ENCODE measurements at places on chromosomes 2 and 18.

- DNase-seq = no peak
Observed at GRCh38 chr2:170029551-170029950, 148.4 kb upstream of the MYO3B start.

GRCh38 chr2:113977660-113978523, 88.0 kb downstream of the ACTR3 start:
- no peak for DNase-seq

- no peak for DNase-seq
Observed at GRCh38 chr18:73697353-73697752, 450.3 kb downstream of the FBXO15 start.

DNA sequence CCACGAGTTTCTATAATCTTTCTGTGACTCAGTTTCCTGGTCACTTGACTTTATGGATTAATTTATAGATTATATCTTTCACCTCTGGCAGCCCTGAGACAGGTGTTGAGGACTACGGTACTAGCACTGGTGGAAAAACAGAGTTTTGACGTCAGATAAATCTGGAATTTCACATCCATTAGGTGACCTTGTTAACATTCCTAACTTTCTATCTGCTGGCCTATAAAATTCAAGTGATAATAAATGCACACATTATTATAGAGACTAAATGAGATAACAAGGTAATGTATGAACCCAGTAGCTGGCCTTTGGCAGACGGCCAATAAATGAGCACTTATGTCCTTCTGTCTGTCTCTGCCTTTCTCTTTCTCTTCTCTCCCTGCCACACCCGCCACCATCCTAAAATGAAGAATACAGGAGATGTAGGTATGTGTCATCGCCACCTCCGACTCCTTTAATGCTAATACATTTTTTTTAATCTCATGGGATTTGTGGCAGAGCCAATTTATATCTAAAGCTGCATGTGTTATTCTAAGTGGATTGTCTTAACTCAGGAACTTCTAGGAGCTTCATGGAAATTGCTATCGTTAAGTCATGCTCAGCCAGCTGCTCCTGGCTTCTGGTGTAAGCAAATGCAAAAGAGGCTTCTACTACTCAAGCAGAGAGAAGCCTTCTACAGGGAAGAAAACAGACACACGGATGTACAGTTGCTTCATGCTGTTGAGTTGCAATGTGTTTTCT, 2.3 kb downstream of the TM4SF20 start:
- DNase-seq = no peak

DNA sequence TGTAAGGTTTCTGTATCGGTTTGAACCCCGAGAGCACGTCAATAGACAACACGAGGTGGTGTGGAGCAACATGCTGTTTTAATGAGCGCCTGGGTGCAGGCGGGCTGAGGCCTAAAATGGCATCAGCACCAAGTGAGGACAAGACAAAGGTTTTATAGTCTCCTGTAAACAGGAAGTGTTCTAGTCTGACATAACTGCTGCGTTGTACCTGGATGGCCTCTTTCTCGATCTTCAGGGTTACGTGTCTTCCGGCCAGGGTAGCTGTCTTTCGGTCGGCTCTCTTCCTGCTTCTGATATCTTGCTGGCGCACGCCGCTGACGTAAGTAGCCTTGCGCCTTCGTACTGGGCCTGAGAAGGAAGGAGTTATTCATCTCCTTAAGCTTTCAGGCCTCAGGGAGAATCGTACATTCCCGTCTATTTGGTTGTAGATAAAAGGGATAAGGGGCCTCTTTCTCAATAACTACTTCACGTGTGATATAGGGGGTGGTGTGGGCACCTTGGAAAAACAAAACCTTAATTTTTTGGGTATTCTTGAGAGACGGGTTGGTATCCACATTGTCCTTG, 53.5 kb downstream of the KYNU start:
- no peak for DNase-seq

- no peak for DNase-seq
Observed at GRCh38 chr2:923832-924601, 26.6 kb upstream of the SNTG2 start.

GRCh38 chr2:14358339-14358738, 274.2 kb upstream of the LRATD1 start:
- DNase-seq = no peak

DNA sequence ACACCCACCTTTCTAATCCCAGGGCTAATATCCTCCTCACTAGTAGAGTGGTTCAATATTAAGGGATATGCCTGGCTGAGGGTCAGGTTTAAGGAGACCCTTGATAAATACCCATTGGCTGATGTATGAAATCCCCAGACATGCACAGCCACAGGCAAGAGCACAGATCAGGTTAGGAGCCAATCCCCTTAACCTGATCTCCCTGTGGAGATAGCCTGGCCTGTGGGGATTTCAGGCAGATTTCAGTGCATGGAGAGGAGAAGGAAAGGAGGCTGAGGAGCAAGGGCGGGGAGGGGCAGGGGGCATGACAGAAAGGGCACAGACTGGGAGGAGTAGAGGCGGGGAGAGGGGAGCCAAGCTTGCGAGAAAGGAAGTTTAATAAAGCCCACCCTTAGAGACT, 129.0 kb downstream of the LOXHD1 start:
- DNase-seq = no peak

- DNase-seq = no peak
Observed at GRCh38 chr2:64738026-64738425, 84.3 kb upstream of the SERTAD2 start.

DNA sequence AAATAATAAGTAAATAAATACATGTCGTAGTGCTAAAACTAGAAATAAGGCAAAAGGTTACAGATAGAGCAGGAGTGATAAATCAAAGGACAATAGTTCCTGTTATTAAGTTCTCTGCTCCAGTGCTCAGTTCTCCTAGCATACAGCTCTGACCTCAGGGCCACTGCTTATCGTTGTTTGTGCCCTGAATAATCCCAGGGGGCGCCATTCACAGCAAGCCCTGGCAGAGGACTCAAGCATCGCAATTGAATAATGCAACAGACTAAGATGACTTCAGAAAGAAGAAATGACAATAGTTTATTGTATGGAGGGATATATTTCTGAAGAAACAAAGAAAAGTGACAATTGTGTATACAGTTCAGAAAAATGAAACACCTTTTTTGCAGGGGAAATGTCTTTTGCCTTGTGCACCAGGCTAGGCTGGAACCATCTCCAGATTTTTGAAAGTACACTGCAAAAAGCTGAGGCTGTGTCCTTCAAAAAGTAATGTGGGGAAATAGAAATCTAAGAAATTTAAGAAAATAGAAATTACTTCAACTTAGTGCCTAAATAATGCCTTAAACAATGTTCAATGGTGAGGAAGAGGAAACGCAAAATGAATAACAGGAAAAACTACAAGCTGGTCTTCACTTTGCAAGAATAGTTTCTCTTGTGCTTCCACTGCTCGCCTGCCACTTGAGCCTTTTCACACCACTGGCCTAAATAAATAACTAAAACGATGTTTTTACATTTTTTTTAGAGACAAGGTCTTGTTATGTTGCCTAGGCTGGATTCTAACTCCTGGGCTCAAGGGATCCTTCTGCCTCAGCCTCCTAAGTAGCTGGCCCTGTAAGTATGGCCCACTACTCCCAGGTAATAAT, 19.0 kb upstream of the CCNYL1 start:
- DNase-seq = peak; percentile 51

DNA sequence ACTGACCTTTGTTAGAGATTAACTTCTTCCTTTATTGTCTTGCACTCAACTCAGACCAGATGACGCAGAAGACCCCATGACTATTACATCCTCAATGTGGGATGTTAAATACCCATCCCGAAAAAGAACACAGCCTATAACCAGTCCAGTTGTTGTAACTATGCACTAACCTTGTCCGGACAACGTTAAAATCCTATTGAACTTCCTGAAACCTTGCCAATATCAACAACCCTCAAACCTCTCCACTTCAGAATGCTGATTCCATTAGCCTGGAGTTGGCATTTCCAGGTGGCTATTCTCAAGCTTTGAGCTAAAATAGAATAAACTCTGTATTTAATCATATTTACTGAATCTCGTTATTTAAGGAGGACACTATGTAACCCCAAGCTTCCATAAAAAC, 13.6 kb downstream of the NMS start:
- no peak for DNase-seq

GRCh38 chr2:231795525-231796327, 9.5 kb downstream of the COPS7B start:
- no peak for DNase-seq

- no peak for DNase-seq
Observed at GRCh38 chr2:7237466-7237865, 320.3 kb downstream of the RNF144A start.

DNA sequence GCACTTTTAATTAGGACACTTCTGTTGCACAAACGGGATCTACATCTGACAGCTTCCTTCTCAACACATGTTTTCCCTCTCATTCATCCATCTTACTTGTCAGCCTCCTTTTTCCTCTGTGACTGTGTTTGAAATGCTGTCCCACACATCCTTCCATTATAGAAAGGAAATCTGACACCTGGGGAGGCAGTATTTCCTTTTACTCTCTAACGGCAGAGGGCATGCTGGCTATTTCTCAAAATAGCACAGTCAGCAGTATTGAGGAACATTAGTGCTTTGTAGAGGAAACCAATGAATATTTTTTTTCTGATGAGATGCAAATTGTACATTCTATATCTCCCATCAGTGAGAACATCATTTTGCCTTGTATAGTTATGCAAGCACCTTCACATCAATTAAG, 668.7 kb downstream of the SLC4A3 start:
- DNase-seq = no peak

DNA sequence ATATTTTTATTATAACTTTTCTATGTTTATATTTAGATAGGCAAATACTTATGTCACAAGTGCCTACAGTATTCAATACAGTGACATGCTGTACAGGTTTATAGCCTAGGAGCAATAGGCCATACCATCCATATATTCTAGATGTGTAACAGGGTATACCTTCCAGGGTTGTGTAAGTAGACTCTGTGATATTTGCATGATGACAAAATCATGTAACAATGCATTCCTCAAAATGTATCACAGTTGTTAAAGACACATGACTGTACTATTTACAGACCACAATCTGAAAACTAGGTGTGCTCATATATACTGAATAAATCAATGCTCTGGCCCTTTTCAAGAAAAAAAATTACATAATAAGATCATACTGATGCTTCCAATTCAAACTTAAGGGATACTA, 433.2 kb upstream of the RGPD4 start:
- DNase-seq = no peak

DNA sequence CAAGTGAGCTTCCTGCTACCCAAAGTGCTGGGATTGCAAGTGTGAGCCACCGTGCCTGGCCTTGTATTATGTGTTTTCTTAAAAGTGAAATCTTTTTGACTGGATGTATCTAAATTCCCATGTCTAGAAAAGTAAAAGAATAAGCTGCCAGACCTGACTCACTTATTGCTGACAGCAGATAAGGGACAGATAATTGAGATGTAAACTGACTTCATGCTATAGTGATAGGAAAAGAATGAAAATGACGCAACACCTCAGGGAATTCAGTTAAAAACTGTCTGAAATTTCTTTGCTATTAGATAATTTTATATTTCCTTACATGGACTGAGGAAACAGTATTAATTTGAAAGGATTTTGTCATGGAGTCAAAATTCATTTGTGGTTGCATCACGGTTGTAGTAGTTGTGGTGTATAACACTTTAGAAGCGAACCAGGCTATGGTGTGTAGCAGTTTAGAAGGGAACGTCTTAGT, 19.4 kb downstream of the TTC27 start:
- no peak for DNase-seq

DNA sequence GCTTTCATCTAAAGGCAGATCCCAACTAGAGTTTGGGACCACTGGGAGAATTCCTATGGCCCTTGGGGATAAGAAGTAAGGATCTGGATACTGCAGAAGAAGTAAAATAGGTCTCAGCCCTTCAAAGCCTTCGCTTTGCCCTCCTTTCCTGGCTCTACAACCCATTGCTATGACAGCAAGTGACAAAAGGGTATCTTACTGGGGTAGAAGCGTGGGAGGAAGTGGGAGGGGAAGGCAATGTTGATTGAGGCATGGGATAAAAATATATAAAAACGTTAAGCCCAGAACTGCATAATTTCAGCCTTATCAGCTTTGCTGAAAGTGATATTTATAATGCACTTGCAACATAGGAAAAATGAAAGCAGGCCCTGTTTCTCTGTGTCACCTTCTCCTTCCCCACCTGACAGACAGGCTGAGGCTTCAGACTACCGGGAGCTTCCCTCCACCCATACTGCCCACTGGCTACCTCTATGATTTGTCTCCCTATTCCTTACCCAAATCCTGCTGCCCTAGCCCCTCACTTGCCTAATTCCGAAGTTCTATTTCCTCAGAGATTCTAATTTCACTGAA, 14.9 kb upstream of the SOS1 start:
- no peak for DNase-seq

DNA sequence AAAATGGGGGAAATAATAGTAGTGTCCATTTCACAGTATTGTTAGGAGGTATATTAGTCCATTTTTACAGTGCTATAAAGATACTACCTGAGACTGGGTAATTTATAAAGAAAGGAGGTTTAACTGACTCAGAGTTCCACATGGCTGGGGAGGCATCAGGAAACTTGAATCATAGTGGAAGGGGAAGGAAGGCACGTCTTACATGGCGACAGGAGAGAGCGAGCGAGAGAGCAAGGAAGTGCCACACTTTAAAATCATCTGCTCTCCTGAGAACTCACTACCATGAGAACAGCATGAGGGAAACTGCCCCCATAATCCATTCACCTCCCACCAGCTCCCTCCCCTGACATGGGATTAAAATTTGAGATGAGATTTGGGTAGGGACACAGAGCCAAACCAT, 23.4 kb downstream of the MGAT5 start:
- no peak for DNase-seq

DNA sequence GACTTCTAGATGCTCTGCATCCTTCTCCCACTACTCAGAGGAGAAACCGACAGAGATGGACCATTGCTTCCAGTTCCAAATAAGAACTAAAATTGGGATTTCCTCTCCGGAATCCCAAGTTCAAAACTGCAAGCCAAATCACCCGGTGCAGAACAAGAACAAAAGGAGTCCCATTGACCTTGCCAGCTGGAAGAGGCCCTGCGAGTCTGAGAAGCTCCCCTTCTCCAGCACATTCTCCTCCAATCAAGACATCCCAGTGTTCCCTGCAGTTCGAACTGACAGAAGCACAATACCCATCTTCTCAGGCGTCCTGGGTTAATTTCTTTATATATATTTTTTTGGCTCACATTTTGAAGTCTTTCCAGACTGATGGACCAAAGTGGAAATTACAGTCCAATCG, 195.3 kb upstream of the MEIS1 start:
- DNase-seq = no peak

- DNase-seq = no peak
Observed at GRCh38 chr2:102061286-102061699, 69.5 kb downstream of the IL1R2 start.

Data from CD4-positive, alpha-beta T cell treated with Interleukin-15 for 1 hour (primary cell).